ENCODE measurements at places on chromosomes 1 and 21.
A peak's percentile ranks its signal among the peaks of the same experiment; 100 is the strongest.

GRCh38 chr1:92792340-92792782 lies 7.5 kb upstream of the EVI5 start:
- DNase-seq, result no peak

DNA sequence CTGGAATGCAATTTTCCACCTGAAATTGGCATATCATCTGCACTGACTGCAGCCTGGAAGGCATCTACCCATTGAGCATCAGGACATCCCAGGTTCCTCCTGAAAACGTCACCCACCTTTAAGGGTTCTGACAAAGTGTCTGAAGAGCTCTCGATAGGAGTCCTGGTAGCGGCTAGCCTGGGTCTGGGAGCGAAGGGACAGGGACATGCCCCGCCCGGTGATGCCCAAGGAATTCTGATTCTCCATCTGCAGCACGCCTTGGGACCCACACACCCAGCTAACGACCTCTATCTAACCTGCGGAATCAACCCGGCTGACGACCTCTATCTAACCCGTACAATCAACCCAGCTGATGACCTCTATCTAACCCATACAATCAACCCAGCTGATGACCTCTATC lies 13.3 kb upstream of the CCDC27 start:
- no peak for DNase-seq

- DNase-seq, result no peak
These were observed 971 bp upstream of the RNF2 start for GRCh38 chr1:185044387-185044786.

DNA sequence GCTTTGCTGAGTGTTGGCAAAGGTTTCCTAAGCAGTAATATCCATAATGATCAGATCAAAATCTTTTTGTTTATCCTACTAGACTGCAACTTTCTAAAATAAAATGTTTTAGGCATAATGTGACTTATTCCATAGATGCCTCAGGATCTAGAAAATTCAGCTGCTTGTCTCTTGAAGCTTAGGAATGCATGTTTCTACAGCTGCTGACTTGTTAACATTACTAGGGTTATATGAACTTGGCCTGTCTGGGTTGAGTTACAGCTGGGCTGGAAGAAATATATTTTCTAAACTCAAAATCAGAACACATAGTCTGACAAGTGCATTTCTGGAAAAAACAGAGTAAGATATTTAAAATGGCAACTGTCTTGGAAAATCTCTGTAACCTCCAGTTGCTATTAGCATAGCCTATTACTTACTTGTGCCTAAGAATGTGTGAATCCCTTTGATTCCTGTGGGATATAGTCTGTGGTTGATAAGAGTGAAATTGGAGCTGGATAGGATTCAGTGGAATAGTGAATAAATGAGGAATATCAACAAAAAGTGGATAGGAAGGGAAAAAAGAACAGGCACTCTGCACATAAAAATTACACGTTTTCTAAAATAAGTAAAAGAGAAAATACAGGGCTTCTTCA lies 61.2 kb downstream of the RGS4 start:
- no peak for DNase-seq

GRCh38 chr1:1073743-1074587 lies at the start of gene RNF223:
Gene RNF223 (minus strand): TSS chr1:1074306. CDS start chr1:1072566, 1,740 bp downstream.
- DNase-seq, result no peak

- DNase-seq, result no peak
These were observed 533.6 kb downstream of the PTPRC start for GRCh38 chr1:199172171-199173124.

- DNase-seq, result no peak
These were observed 8.5 kb upstream of the DMBX1 start for GRCh38 chr1:46480959-46481646.

GRCh38 chr21:46020581-46020980 lies 39.0 kb downstream of the COL6A1 start:
- no peak for DNase-seq

DNA sequence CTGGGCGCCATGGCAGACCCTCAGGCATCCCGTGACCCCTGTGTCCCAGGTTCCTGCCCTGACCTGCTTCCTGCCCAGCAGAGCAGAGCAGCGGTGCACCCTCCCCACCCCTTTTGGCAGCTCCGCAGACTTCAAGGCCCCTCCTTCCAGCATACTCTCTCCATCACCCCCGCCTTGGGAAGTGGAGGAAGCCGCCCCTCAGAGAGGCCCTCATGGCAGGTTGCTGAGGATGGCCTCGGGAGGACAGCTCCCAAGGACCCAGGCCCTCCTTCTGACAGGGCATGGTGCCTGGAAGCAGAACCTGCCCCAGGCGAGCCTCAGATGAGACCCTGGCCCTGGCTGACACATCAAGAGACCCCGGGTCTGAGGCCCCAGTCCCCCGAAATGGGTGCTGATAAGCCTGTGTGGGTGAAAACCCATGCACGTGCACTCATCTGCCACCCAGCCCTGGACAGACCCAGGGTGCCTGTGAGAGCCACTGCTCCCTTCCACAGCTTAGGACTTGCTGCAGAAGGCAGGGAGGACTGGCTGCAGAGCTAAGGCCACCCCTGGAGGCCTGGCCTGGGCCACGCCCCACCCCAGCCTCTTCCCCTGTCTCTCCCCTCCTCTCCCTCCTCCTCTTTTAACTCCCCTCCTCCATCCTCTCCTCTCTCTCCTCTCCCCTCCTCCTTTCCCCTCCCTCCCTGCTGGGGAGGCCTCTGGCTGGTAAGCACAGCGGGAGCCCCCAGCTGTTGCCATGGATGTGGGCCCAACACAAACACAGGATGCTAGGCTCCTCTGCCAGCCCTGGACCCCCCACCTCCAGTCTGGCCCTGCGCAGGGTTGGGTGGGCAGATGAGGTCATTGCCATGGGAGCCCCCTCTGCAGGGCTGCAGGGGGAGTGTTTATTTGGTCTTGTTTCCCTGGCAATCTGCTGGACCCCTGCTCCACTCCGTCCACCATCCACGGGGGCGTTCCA lies 33.7 kb downstream of the WNT9A start:
- DNase-seq, result no peak

DNA sequence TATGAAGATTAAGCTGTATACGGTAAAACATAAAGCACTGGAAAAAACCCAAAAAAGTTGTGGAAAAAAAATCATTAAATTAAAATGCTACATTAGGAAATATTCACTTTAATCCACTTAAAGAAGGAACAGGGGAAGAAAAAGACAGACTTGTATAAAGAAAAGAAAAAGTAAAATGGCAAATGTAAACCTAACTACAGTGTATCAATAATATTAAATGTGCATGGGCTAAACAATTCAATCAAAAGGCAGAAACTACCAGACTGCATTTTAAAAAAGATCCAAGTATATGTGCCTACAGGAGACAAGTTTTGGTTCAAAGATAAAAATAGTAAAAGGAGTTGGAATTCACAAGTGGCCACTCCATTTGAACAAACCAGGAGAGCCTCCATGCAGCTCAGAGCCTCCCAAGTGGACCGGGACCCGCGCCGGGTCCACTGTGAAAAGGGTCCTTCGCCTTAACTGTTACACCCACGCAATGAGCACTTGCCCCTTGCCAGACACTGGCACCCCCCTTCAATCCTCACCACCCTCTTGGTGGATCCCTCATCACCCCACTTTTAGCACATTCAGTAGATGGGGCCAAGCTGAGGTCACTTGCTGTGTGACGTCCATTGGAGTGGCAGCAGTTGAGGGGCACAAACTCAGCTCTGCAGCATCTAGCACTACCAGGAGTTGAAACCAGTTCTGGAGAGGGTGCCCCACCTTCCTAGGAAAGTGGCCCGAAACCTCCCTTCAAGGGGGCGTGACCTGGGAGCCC lies 898 bp downstream of the C1orf174 start:
- no peak for DNase-seq

DNA sequence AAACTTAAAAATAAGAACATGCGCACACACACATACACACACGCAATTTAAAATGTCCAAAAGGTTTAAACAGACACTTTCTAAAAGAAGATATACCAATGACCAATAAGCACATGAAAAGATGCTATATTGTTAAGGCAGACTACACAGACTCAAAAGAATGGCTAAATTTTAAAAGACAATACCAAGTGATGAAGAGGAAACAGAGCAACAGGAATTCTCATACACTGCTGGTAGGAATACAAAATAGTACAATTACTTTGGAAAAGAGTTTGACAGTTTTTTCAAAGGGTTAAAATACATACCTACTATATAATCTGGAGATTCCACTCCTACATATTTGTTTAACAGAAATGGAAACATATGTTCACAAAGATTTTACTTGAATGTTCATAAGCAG lies 239.6 kb upstream of the SAMSN1 start:
- DNase-seq, result no peak

GRCh38 chr1:161038523-161039153 lies at the start of gene TSTD1:
Gene TSTD1 (minus strand): TSS chr1:161038964. CDS start chr1:161038889, 75 bp downstream.
- DNase-seq, result peak; percentile 81

GRCh38 chr1:224851210-224851847 lies 78.1 kb upstream of the DNAH14 start:
- DNase-seq, result peak; percentile 17

DNA sequence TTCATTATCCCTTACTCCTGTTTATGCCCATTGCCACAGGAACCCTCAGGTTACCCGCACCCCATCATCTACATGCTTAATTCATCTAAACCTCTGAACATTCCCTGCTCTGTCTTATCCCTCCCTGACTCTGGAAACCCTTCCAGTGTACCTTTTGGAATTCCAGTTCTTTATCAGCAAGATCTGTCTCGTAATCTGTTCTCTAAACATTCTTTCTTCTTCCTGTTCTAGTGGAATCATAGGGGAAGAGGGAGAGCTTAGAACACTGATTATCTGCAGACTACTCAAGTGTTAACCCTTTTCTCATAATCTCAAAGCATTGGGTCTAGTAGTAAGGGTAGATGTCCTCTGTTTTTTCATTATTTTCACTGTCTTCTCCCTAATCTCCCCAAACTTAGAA lies 159.8 kb downstream of the PIK3R3 start:
- no peak for DNase-seq

DNA sequence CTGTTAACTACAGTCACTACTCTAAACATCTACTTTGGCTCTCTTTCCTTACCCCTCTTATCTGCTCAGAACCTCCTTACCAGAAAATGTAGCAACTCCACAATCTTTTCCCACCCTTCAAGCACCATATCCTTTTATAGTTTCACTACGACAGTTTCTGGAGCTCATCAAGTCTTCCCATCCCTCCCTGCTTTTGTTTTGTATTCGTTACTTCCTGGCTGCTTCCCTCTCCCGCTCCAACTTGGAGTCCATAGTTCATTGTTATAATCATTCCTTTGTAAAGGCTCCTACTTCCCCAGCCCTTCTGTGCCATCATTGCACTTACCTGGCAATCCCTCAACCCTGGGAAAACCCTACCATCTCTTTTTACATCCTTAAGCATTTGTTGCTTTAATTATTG lies 18.0 kb downstream of the MPZL1 start:
- DNase-seq, result no peak

- no peak for DNase-seq
These were observed 201.3 kb downstream of the GIPC2 start for GRCh38 chr1:78247079-78247478.

DNA sequence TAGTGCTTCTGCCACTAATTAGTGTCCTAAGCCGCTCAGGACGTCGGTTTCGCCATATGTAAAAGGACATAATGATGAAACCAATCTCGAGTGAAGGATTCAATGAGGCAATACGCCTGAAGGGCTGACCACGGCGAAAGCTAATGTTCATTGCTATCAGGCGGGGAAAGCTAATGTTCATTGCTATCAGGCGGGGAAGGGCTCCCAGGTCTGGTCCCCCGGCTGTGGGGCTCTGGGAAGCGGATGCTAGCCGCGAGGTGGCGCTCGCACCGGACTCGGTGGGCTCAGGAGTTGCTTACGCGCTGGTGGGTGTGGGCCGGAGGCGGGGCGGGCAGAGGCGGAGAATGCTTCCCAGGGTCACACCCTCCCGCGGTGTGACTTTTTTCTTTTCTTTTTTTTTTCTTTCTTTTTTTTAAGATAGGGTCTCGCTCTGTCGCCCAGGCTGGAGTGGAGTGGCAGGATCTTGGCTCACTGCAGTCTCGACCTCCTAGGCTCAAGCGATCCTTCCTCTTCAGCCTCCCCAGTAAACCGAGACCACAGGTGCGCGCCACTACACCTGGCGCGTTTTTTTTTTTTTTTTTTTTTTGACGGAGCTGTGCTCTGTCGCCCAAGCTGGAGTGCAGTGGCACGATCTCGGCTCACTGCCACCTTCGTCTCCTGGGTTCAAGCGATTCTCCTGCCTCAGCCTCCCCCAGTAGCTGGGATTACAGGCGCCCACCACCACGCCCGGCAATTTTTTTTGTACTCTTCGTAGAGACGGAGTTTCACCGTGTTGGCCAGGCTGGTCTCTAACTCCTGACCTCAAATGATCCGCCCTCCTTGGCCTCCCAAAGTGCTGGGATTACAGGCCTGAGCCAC lies 1.1 kb upstream of the PEAR1 start:
- peak; percentile 87 for DNase-seq

GRCh38 chr1:18484276-18484675 lies 3.5 kb downstream of the KLHDC7A start:
- DNase-seq, result no peak

DNA sequence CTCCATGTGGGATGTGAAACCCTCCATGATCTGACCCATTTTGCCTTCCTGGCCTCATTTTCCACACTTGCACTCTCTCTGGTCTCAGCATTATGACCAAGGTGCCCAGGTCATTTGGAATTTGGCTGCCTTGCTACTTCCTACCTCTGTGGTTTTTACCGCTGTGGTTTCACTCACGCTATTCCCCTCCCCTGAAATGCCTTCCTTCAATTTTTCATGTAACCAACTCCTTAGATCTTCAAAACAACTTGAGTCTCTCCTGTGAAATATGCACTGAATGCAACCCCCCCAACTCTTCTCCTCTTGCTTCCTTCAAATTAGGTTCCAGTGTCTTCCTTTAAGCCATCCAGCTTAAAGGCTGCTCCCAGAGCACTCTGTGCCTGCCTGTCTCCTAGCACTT lies 50.1 kb downstream of the PHC2 start:
- DNase-seq, result no peak

DNA sequence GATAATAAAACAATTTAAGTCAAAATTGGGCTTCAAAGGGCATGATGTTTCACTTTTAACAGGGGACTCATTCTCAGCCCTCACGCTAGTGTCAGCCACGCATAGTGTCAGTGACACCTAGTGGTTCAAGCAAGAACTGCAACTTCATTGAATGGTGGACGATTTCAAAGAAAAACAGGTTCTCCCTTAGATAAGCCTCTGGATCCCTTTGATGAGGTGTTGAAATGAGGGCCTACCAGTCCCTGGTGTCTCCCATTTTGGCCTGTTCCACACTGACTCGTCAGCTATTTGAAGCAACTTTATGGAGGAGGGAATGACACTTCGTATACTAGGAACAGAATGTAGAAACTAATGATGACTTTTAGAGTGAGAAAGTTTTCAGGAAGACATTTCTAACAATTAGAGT lies 56.2 kb downstream of the FCRL5 start:
- peak; percentile 12 for DNase-seq

DNA sequence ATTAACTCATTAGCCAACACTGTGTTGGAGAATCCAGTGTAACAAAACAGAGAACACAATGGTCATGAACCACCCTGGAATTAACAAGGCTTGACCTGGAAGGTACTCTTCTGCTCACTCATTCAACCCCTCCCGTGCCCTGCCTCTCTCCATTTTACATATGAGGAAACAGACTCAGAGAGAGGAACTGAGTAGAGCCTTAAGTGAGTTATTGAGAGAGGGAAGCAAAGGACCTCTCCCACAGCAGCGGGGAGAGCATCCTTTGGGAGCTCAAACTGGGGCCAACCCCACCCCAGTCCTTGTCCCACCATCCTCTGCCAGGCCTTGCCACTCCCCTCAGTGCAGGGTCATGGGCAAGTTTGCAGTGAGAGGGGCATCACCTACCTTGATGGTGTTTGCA lies 1.4 kb downstream of the S100A12 start:
- no peak for DNase-seq
